ENCODE measurements at places on chromosomes 16 and 17. TPM values are rescaled to one million over a fixed set of nuclear protein-coding genes. Genes with fewer than 3 reads are reported as not detected.

Gene ASGR1
- 1.3 TPM for total RNA-seq

GRCh38 chr16:19210280-19210924 lies 42.4 kb downstream of the SYT17 start:
- DNase-seq = peak; percentile 63

- DNase-seq = no peak
Observed at GRCh38 chr17:3034578-3034920, 28.9 kb downstream of the OR1D5 start.

- no peak for DNase-seq
Observed at GRCh38 chr16:13193721-13194120, 292.3 kb downstream of the SHISA9 start.

All from IMR-90 (cell line).